ENCODE measurements at places on chromosomes 2 and 18.

GRCh38 chr2:135916207-135916606, 40.0 kb upstream of the MCM6 start:
- DNase-seq: peak; percentile 14

GRCh38 chr2:42105330-42106256, 57.8 kb downstream of the PKDCC start:
- no peak for DNase-seq

DNA sequence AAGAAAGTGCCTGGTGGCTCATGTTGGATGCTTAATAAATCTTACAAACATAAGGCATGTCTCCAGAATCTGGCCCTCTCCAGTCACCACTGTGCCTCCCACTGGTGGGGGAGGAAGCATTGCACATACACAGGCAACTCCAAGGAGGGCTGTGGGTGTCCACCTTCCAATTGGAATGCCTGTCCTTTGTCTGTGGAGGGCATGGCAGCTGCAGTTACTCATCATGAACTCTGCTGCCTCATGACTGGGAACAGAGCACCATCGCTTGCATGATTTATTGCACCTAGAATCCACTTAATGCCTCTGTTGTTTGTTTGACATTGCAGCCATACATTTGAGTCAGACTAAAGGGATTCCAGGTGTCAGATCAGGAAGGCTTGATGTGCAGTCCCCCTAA, 278.9 kb downstream of the PRKCE start:
- peak; percentile 83 for DNase-seq

DNA sequence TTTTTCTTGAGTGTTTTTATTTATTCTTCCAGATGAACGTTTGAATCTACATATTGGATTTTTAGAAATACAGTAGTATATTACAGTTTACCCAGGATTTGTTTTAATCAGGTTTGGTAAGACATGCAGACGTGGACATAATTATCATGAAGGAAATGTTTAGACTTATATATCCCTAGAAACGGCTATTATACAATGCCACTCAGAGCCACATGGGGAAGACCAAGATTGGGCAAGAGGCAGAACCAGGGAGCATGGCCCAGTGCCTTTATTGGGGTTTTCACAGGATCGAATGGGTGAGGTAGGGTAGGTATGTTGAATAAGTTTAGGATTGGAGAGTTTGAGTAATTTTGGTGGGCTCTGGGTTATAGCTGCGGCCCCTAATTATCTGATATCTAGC, 212.2 kb downstream of the CAMKMT start:
- no peak for DNase-seq

GRCh38 chr2:12490641-12491040, 226.1 kb upstream of the TRIB2 start:
- no peak for DNase-seq

DNA sequence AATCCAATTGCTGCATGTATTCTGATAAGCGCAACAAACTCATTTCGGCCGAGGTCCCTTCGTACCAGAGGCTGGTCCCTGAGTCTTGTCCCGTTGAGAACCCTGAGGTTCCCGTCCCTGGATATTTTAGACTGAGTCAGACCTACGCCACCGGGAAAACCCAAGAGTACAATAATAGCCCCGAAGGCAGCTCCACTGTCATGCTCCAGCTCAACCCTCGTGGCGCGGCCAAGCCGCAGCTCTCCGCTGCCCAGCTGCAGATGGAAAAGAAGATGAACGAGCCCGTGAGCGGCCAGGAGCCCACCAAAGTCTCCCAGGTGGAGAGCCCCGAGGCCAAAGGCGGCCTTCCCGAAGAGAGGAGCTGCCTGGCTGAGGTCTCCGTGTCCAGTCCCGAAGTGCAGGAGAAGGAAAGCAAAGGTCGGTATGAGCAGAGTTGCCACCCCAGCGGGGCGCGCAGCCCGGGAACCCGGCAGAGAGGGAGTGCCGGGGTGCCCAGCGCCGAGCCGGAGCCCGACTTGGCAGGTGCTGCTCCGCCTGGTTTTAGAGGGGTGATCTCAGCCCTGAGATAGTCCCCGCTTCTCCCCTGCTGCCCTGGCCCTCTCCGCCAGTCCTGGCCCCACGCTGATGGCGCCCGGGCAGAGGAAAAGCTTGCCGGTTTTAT, 714 bp downstream of the HOXD10 start:
- no peak for DNase-seq

GRCh38 chr2:27655155-27655951, 8.1 kb downstream of the SUPT7L start:
- DNase-seq: no peak

GRCh38 chr2:1381644-1382043, 31.6 kb upstream of the TPO start:
- no peak for DNase-seq

DNA sequence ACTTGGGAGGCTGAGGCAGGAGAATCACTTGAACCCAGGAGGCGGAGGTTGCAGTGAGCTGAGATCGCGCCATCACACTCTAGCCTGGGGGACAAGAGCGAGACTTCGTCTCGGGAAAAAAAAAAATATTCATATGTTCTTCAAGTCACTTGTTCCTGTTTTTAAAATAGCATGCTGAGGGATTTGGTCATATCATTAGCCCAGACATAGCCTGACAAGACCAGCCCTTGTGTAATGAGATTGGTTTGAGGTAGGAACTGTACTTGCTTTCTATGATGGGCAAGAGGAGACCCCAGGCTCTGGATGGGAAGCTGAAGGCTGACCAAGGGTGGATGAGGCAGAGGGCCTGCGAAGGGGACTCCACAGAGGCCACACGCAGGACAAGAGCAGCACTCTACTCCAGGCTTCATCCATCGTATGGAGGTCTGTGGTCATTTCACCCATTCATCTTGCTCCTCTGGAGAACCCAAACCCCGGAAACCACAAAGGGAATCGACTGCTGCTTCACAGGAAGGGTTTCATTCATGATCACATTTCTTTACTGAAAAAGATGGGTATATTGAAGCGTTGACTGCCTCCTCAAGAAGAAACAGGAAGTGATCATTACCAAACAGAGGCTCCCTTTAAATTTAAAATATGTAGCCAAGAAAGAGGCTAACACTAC, 87.1 kb upstream of the ZNF397 start:
- no peak for DNase-seq

DNA sequence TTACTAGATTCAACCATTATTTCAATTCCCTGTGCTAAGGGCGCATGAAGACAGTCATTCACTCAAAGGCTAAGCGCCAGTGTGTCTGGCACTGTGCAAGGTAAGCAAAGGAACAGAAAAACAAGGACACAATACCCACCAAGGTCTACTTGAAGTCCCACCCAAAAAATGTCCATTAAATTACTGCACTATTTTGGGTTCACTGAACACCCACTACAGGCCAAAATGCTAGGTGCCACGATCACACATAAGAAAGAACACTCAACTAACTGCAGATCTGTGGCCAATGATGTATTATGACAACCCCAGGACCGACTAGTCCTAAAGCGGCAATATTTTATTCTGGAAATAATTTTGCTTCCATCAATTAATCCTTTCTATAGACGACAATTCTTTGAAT, 1.8 kb downstream of the TMEM131 start:
- no peak for DNase-seq

DNA sequence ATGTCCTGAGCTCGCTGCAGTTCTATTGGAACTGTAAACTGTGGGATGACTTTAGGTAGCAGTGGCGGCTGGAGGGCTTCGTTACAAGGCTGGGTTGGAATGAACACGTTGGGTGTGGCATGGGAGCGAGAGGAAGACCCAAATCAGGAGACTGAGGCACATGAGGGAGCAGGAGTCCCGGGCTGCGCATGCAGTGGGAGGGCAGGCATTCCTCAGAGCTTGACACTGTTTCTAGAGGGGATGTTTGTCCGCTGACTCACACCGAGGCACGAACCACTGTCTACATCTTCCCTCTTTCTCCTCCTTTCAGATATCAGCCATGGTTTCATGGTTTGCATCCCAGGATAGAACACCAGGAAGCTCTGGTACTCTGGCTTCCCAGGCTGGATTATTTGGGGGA, 40.6 kb upstream of the LAMA1 start:
- DNase-seq: peak; percentile 62

GRCh38 chr2:112290648-112291047, 15.3 kb downstream of the ZC3H6 start:
- DNase-seq: no peak

- DNase-seq: no peak
Measured at GRCh38 chr2:16181062-16181740, 240.9 kb downstream of the MYCN start.

All from HTR-8/SVneo (cell line).